Keratinocyte (primary cell): ENCODE measurements at places on chromosomes 12 and 14. TPM values are rescaled to one million over a fixed set of nuclear protein-coding genes. Genes with fewer than 3 reads are reported as not detected.
A peak's percentile ranks its signal among the peaks of the same experiment; 100 is the strongest.

Gene HOXC9
- 1.1 to 3.3 TPM (median 1.8 TPM) in 3 replicates for polyA plus RNA-seq

DNA sequence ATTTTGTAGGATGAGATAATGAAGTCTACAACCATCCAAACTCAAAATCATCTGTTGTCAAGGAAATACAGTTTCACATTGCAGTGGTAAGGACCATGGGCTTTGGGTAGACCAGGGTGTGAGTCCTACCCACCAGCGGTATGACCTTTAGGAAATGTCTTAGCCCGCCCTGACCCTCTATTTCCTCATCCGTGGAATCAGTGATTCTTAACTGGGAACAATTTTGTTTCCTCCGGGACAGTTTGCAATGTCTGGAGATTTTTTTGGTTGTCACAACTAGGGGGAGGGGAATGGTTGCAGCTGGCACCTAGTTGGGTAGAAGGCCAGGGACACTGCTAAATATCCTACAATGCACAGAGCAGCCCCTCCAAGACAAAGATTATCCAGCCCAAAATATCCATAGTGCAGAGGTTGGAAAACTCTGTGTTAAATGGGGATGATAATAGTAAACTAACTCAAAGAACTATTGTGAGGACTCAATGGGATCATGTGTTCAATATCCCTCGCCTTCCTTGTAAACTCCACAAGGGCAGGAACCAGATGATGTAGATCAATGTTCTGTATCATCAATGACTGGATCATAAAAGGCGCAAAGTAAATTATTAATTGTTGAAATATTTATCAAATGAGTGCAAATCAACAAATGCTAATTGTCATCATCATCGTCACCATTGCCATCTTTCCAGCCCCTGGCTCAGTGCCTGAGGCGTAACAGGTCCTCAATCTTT is 15.7 kb upstream of the IFT81 start:
- H3K27me3 ChIP-seq: no peaks in the 10 kb centered on the region
- no peak overlapping the region for H3K4me3 ChIP-seq
- no peak overlapping the region for H3K27ac ChIP-seq
- H3K4me1 ChIP-seq: peaks cover 5% of the 10 kb centered on the region
- DNase-seq: no peak
- H3K36me3 ChIP-seq: no peaks in the 10 kb centered on the region

Gene E2F7
- polyA plus RNA-seq: 3.9 to 10.0 TPM (median 9.9 TPM) in 3 replicates

DNA sequence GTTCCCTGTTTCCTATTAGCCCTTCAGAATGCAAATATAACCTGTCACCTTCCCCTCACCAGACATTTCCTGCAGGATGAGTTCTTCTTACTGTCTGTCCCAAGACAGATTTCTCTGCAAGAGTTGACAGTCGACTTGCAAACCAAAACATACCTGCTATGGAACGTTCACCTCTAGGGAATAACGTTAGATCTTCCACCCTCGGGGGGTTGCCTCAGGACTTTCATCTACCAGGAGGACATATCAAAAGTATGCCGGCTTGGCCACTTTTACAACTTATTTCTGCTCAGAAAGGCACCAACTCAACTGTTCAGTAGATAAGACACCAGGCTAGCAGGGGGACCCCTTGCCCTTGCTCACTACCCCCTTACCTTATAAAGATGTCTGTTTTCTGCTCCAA is 92.5 kb downstream of the DAAM1 start:
- no peak overlapping the region for H3K4me3 ChIP-seq
- no peaks in the 10 kb centered on the region for H3K36me3 ChIP-seq
- peak overlapping the region; percentile 84 for H3K27ac ChIP-seq
- H3K27me3 ChIP-seq: no peaks in the 10 kb centered on the region
- no peak for DNase-seq

- DNase-seq: no peak
- no peaks in the 10 kb centered on the region for H3K27me3 ChIP-seq
- no peaks in the 10 kb centered on the region for H3K4me1 ChIP-seq
Observed at GRCh38 chr14:100804558-100805309, 21.2 kb upstream of the MEG3 start.

- H3K4me3 ChIP-seq: no peak overlapping the region
- H3K36me3 ChIP-seq: no peaks in the 10 kb centered on the region
- DNase-seq: no peak
- H3K27ac ChIP-seq: no peak overlapping the region
- no peaks in the 10 kb centered on the region for H3K27me3 ChIP-seq
Observed at GRCh38 chr14:35818346-35819115, 7.6 kb upstream of the BRMS1L start.

GRCh38 chr12:54262403-54262925 is 17.5 kb downstream of the CBX5 start:
- H3K36me3 ChIP-seq: peaks cover under 1% of the 10 kb centered on the region
- peaks cover 32% of the 10 kb centered on the region for H3K4me1 ChIP-seq
- H3K4me3 ChIP-seq: no peak overlapping the region
- H3K27ac ChIP-seq: no peak overlapping the region
- no peak for DNase-seq
- no peaks in the 10 kb centered on the region for H3K27me3 ChIP-seq

Gene TNFAIP2
- 0.57 to 1.8 TPM (median 0.71 TPM) in 3 replicates for polyA plus RNA-seq

- no peaks in the 10 kb centered on the region for H3K36me3 ChIP-seq
Observed at GRCh38 chr12:49537231-49537751, 1.5 kb upstream of the KCNH3 start.

Gene KLRC3
- polyA plus RNA-seq: not detected in 3 replicates

DNA sequence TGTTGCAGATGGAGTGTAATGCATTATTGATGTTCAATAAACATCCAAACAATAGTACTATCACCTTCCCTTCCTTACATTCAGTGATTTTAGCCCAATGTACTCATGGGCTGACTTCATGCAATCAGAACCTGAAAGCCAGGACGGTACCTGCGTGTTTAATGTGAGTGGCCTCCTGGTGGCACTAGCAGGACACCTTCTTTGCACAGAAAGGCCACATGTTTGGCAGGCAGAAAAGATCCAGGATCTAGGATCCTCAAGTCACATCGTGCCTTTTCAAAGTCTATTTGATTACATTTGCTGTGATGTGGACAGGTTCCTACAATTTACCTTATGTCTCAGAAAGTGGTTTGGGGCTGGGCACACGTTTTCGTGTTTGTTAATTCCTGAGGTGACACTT is 82.9 kb downstream of the NEDD1 start:
- no peak overlapping the region for H3K4me3 ChIP-seq
- no peak for DNase-seq
- peaks cover 10% of the 10 kb centered on the region for H3K27me3 ChIP-seq
- no peak overlapping the region for H3K27ac ChIP-seq

DNA sequence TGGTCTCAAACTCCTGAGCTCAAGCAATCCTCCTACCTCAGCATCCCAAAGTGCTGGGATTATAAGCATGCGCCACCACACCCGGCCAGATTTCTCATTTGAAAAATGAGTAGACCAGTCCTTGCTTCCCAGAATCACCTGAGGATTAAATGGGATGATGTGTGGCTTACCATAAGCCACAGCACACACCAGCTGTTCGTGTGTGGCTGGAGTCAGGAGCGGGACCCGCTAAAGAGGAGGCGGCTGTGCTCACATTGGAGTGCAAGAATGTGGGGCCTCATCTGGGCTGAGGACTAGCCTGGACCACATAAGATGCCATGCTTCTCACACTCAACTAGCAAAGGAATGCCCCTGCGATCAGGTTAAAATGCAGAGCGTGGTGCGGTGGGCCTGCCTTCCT is 6.7 kb upstream of the ALDH2 start:
- H3K4me1 ChIP-seq: peaks cover 15% of the 10 kb centered on the region
- no peaks in the 10 kb centered on the region for H3K36me3 ChIP-seq
- no peak for DNase-seq
- H3K27ac ChIP-seq: no peak overlapping the region

Gene KRT80
- 3.3 to 7.2 TPM (median 4.1 TPM) in 3 replicates for polyA plus RNA-seq

DNA sequence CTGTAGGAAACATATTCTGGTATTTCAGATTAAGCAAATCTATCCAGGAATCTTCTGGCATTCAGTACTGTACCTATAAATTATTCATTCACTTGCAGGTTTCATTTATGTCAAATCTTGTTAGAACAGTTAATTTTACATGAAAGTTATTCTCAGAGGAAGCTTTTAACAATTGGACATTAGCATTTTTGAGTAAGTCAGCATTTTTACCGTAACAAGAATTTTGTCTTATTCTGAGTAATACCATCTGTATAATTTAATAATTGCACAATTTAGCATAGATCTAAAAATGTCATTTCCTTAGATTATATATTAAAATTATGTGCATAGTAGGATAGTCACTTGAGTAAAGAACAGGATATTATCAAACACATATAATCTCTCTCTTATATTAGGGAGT is 764.8 kb upstream of the LRFN5 start:
- H3K27me3 ChIP-seq: no peaks in the 10 kb centered on the region
- no peaks in the 10 kb centered on the region for H3K4me1 ChIP-seq
- DNase-seq: no peak
- no peaks in the 10 kb centered on the region for H3K36me3 ChIP-seq

GRCh38 chr14:22427771-22428231 is 161.2 kb downstream of the DAD1 start:
- H3K4me3 ChIP-seq: no peak overlapping the region
- no peak for DNase-seq
- peaks cover 18% of the 10 kb centered on the region for H3K4me1 ChIP-seq
- H3K27ac ChIP-seq: no peak overlapping the region
- peaks cover 13% of the 10 kb centered on the region for H3K27me3 ChIP-seq

Gene TPH2
- not detected in 3 replicates for polyA plus RNA-seq

Gene RPGRIP1
- 0.07 TPM in 1 of 3 replicates, not detected in the others for polyA plus RNA-seq

- no peak overlapping the region for H3K27ac ChIP-seq
- H3K36me3 ChIP-seq: no peaks in the 10 kb centered on the region
- no peak overlapping the region for H3K4me3 ChIP-seq
- H3K27me3 ChIP-seq: no peaks in the 10 kb centered on the region
Observed at GRCh38 chr12:80805106-80805505, 88.4 kb downstream of the MYF5 start.

DNA sequence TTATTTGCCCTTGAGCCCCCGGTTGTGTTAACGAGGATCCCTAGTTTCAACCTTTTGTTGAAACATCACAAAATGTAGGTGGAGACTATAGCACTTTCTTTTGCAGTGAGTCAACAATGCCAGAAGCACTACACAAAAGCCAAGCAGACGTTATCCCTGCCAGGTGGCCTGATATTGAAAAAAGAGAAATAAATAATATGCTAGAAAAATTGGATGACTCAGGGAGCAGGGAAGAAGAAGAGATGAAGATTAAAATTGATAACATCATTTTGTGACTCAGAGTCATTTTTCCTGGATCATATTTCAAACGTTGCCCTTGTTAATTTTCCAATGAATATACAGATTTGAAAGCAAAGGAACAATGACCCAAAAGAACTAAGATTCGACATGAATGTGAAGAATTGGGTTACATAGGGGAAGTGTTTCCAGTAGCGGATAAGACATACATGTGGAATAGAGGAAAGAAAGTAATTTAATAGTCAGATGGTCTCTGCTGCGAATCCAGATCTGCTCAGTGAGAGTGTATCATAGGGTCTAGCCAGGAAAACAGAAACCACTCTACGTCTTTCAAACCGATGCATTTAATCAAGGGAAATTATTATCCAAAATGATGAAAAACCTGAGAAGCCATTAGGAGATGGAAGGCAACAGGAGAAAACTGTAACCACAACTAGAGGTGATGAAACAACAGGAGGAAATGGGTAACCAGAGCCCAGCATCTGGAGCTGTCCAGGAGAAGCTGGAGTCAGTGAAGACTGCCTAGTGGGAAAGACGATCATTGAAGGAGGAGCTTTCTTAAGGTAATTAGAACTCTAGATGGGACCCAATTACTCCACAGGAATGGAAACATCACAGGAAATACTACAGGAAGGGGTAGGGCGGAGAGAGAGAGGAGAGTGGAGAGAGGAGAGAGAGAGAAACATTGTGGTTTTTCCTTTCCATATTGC is 57.9 kb downstream of the RERG start:
- H3K36me3 ChIP-seq: no peaks in the 10 kb centered on the region
- H3K27me3 ChIP-seq: no peaks in the 10 kb centered on the region
- peaks cover 8% of the 10 kb centered on the region for H3K4me1 ChIP-seq
- DNase-seq: no peak
- H3K4me3 ChIP-seq: no peak overlapping the region
- H3K27ac ChIP-seq: no peak overlapping the region

GRCh38 chr14:41355866-41356265 is 250.8 kb upstream of the LRFN5 start:
- H3K36me3 ChIP-seq: no peaks in the 10 kb centered on the region
- H3K4me1 ChIP-seq: no peaks in the 10 kb centered on the region
- no peak overlapping the region for H3K27ac ChIP-seq
- H3K4me3 ChIP-seq: no peak overlapping the region

Gene KRT71
- not detected in 3 replicates for polyA plus RNA-seq

Gene SCN8A
- 0.58 to 1.2 TPM (median 1.1 TPM) in 3 replicates for polyA plus RNA-seq

Gene AVPR1A
- not detected in 3 replicates for polyA plus RNA-seq

Gene CKAP4
- polyA plus RNA-seq: 84.5 to 123 TPM (median 84.7 TPM) in 3 replicates

GRCh38 chr12:10829994-10830393 is 3.8 kb upstream of the TAS2R10 start:
- no peak for DNase-seq
- H3K36me3 ChIP-seq: no peaks in the 10 kb centered on the region
- H3K4me1 ChIP-seq: no peaks in the 10 kb centered on the region
- no peak overlapping the region for H3K4me3 ChIP-seq

Gene CCDC59
- polyA plus RNA-seq: 8.5 to 41.9 TPM (median 29.5 TPM) in 3 replicates

Gene PPP1R36
- 0.45 to 0.92 TPM (median 0.81 TPM) in 3 replicates for polyA plus RNA-seq

Gene DCAF4
- 20.8 to 34.1 TPM (median 26.1 TPM) in 3 replicates for polyA plus RNA-seq

Gene ITGA7
- 0.04 to 0.19 TPM (median 0.07 TPM) in 3 replicates for polyA plus RNA-seq

DNA sequence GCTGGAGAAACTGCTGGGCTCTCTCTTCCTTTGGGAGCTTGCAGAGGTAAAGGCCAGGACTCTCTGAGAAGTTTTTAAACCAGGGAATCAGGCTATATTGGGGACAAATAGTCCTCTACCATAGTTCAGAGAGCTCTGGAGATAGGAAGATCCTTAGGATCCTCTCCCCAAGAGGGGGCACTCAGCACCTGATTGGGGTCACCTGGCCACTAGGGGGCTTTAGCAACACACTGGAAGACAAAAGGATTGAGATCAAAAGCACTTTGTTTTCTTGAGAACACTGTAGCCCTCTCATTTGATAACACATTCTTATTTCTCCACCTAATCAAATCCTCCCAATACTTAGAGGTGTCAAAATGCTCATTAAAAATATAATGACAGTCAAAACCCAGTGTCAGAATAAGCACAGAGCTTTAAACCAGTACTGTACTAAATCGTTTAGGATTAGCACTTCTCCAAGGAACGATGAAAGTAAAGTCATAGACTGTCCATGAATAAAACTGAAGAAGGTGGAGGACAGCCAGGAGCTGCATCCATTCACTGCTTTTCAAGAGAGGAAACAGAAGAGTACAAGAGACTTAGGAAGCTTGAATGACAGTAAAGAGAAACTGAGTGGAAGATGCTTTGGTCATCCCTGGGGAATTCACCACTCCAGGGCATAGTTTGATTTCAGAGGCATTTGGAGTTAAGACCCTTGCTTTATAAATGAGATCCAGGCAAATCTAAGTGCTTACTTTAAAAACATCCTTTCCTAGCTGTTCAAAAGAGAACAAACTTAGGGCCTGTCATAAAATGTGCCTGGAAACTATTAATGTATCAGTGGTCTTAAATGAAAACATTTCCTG is 26.5 kb downstream of the BMP4 start:
- no peaks in the 10 kb centered on the region for H3K27me3 ChIP-seq
- no peak overlapping the region for H3K4me3 ChIP-seq
- peaks cover 6% of the 10 kb centered on the region for H3K4me1 ChIP-seq
- no peak overlapping the region for H3K27ac ChIP-seq
